Choroid plexus epithelial cell (primary cell): ENCODE measurements at places on chromosomes 6 and 20.
A peak's percentile ranks its signal among the peaks of the same experiment; 100 is the strongest.

DNA sequence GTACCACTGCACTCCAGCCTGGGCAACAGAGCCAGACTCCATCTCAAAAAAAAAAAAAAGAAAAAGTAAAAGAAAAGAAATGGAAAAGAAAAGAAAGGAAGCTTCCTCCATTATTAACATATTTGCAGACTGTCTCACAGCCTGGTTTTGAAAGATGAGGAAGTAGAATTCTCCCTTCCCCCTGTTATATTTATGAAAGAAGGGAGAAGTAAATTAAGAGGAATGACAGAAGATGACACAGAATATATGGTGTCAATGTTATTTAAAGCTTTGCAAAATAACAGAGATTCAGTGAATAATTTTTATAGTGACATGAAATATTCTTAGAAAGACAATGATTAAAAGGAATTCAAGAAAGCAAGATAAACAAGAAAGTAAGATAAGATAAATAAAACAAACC, 83.7 kb upstream of the PRSS16 start:
- DNase-seq: no peak

DNA sequence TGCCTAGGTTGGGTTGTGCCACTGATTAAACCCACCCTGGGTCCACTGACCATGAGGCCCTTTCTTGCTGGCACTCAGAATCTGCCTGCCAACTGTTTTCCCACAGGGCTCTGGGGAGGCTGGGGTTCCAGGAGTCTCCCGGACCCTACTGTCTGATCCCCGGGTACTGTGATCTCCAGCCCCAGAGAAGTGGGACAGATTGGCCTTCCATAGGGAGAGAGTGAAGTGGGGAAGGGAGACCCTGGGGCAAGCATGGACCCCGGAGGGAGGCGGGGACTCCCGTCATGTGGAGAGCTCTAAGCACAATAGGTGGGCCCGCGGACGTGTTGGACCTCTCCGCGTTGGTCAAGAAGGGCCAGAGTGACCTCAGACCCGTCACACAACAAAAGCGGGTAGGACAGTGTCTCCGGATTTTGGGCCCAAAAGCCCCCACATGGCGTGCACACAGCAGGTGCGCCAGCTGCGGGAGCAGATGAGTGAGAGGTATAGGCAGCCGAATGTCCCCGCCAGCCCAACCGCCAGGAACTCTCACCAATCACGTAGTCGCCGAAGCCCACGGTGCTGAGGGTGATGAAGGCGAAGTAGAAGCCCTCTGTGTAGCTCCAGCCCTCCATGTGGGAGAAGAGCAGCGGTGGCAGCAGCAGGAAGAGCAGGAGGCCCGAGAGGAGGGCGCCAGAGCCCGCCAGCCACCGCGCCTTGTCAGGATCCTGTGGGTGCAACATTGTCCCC, 10.6 kb downstream of the KCNK17 start:
- no peak for DNase-seq

- DNase-seq: peak; percentile 84
Observed at GRCh38 chr6:54595844-54596243, 250.7 kb upstream of the FAM83B start.

- DNase-seq: no peak
Observed at GRCh38 chr20:58633161-58634053, 17.7 kb upstream of the STX16 start.

- no peak for DNase-seq
Observed at GRCh38 chr6:103872233-103872632, 987.5 kb downstream of the HACE1 start.

DNA sequence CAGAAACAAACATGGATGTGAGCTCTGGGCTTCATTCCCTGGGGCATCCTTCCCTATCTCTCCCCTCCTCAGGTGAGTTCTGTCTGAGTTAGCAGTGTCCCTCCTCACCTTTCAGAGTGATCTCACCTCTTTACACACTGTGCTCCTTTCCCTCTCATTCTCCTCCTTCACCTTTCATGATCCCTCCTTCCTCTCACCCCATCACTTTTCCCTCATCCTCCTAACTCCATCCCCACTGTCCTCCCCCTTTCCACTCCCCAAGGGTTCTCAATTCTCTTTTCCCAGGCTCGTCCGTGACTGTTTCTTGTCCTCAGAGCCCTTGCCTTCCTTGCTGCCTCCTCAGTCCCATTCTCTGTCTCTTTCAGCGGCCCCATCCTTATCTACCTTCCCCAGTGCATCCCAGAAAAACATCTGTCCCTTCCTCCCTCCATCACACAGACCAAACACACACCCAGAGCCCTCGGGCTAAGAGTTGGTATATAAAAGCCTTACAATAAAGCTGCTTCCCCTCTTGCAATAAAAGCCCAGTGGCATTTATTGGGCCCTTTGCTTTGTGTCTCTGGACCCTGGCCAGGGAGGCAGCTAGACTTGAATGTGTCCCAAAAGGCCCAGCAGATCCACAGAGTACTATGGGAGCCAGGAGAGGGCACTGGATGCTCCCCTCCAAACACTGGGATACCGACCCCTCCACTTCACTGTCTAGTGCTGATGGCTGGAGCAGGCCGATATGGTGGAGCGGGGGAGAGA, 1.9 kb downstream of the RNF39 start:
- no peak for DNase-seq

- DNase-seq: peak; percentile 82
Observed at GRCh38 chr6:152232501-152233151, 404.5 kb downstream of the SYNE1 start.

DNA sequence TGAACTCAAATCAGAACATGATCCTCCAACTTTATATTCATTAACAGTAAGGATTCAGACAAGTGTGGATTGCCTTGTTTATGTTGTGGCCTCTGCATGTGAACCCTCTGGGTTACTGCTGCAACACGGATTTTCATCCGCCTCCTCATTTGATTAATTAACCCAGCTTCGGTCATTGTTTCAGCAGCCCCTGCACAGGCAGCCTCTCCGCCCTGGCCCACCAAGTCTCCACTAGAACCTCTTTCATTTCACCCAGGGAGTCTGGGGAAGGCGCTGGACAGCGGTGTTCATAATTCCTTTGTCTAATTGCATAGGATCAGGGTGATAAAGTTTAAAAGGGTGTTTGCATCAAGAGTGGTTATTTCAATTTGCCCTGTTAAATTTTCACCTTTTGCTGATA, 15.7 kb downstream of the NKX2-2 start:
- DNase-seq: no peak
